ENCODE measurements at places on chromosomes 13 and 19.

- DNase-seq = no peak
Measured at GRCh38 chr19:10222201-10222890, 8.8 kb downstream of the S1PR2 start.

GRCh38 chr19:46115396-46116106 lies 8.9 kb downstream of the IGFL3 start:
- no peak for DNase-seq

DNA sequence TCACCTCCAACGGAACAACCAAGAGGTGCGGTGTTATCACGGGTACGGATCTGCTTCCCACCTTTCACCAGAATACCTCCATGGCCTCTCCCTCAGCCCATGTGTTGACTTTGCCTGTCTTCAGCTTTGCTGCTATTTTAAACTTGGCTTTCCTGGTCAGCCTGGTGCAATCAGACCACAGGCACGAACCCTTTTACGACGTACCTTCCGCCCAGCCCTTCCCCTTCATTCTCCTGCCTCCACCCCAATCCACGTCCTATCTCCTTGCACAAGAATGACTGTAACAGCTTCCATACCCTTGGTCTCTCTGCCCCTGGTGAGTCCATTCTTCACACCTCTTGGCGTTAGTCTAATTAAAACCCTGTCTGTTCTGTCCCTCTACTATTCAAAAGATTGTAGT lies 431.7 kb downstream of the EFNB2 start:
- DNase-seq = no peak

DNA sequence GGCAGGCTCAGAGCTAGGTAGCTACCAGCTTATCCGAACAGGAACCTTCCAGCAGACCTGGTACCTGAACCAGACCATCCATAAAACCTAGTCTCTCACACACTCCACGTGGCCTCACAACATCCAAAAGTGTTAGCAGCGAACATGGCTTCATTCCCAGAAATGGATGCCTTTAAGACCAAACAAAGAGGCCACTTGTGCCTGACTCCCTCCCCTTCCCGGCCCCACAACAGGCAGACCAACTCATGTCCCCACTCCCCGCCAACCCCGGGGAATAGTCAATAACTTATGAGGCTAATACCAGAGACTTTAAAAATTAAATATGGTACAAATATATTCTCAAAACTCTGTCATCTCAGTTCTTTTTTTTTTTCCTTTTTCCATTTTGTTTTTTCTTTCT lies 46.2 kb downstream of the ZNF557 start:
- DNase-seq = no peak

GRCh38 chr19:17266589-17266974 lies 661 bp upstream of the BABAM1 start:
- DNase-seq = peak; percentile 18

- DNase-seq = no peak
Measured at GRCh38 chr13:44796597-44797490, 192.4 kb downstream of the NUFIP1 start.

DNA sequence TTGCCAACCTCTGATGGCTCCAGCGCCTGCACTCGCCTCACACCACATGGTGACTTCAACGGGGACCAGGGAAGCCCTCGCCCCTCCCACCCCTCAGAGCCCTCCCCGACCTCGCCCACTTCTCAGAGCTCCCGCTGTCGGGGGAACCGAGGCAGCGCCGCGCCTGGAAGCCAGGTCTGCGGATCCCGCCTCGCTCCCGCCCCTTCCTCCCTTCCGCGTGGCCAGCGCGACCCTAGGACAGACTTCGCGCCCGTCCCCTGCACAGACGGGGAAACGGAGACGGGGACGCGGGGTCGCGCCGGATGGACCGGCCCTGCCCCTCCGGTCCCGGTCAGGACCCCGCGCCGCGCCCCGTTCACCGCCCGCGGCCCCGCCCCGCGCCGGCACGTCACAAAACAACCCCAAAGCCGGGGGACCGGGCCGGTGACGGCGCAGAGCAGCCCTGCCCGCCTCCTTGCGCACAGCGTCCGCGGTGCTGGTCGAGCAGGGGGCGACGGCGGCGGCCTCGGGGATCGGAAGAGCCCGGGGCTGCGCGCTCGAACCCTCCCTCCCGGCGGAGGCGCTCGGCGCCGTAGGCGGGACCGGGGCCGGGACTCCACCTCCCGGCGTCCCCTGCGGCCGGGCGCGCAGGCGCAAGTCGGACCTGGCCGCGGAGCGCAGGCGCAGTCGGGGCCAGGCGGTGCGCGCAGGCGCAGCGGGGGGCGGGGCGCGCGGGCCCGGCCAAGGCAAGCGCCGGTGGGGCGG lies 379 bp upstream of the CDC34 start:
- DNase-seq = peak; percentile 82

DNA sequence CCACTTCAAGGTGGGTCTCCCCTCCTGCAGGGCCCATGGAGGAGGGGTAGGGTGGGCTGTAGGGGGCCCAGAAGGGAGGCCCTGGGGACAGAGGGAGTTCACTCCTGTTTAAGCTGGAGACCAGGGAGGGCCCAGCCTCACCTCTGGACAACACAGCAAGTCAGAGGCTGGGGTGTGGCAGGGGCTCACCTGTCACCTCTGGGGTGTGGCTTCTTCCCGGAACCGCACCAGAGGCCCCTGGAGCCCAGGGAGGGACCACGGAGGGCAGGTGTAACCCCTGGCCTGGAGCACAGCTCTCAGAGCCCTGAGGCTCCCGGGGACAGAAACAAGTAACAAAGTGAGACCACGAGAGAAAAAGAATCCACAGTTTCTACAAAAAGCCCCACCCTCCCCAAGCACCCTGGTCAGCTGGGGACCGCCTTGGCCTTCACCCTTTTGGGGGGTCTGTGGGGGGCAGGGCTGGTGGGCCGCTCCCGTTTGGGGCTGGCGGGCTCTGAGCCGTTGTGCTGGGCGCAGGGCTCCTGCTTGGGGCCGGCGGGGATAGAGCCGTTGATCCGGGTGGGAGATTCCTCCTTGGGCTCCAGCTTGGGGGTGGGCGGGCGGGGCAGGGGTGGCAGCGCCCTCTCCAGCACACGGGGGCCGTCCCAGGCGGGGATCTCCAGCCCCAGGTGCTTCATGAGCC lies 8.0 kb downstream of the SIRT6 start:
- no peak for DNase-seq

GRCh38 chr13:32362574-32362973 lies 47.3 kb downstream of the BRCA2 start:
- no peak for DNase-seq

GRCh38 chr19:3826163-3826562 lies 40.0 kb upstream of the MATK start:
- DNase-seq = no peak

GRCh38 chr13:58963321-58963720 lies 1200.4 kb downstream of the DIAPH3 start:
- DNase-seq = no peak

DNA sequence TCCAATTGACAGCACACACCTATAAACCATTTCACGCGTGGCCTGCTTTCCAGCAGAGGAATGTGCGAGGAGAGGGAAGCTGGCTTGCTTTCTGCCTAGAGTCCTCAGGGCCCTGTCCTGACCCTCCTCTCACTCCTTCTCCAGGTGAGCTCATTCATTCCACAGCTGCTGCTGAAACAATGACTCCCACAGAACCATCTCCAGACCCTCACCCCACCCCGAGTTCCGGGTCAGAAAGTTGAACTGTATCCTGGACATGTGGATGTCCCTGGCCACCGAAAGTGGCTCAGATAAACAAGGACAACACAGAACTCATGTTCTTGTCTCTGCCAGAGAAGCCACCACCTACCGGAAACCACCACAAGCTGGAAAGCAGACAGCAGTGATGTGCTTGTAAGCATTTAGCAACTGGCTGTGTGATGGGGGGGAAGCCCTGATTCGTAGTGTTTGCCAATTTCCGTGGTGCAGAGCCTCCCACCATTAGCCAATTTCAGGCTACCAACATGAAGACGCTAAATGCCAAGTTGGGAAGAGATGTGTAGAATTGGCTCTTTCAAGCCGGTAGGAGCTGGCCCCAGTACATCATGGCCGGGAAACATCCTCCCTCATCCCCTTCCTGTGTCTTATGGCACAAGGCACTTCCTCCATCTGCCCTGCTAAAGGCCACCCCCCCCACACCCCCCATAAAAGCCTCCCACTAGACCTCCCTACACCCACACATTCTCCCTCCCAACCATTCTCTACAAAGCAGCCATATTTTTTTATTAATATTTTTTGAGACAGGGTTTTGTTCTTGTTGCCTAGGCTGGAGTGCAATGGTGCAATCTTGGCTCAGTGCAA lies 5.0 kb downstream of the SYCE2 start:
- DNase-seq = peak; percentile 55

DNA sequence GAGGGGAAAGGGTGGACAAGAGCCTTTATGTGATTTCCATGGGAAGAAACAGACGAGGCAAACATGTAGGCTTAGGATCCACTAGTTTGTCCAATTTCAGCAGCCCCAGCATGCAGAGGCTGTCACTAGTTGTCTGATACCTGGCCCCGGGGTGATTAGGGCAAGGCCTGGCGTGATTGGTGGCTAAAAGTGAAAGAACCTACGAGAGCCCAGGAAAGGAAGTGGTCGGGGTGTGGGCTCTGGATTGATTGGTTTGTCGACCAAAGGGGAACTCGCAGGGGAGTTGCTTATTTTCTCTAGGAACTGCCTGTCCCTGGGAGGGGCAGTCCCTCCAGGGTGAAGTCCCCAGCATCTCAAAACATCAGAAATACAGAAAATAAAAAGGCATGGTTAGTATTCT lies 64.2 kb upstream of the UQCRFS1 start:
- peak; percentile 9 for DNase-seq

GRCh38 chr13:84237143-84237542 lies 354.9 kb upstream of the SLITRK1 start:
- no peak for DNase-seq

- no peak for DNase-seq
Measured at GRCh38 chr19:45456500-45456815, 11.3 kb upstream of the FOSB start.

DNA sequence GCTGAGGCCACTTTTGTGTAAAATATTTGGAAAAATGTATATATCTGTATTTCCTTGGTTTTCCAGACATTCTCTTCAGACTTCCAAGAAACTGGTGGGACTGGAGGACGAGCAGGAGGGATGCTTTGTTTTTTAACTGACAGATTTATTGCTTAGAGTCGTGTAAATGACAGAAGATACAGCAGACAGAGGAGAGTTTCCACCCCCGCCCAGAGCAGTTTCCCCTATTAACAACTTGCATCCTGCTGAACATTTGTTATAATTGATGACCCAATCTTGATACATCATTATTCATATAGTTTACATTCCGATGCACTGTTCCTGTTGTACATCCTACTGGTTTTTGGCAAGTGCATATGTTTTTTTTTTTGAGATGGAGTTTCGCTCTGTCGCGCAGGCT lies 7.1 kb upstream of the DOCK6 start:
- DNase-seq = no peak

GRCh38 chr13:21078501-21078900 lies 17.1 kb upstream of the LATS2 start:
- no peak for DNase-seq

Measured in thyroid gland (tissue), 4 donors.